ENCODE measurements at places on chromosomes 16 and 17.

DNA sequence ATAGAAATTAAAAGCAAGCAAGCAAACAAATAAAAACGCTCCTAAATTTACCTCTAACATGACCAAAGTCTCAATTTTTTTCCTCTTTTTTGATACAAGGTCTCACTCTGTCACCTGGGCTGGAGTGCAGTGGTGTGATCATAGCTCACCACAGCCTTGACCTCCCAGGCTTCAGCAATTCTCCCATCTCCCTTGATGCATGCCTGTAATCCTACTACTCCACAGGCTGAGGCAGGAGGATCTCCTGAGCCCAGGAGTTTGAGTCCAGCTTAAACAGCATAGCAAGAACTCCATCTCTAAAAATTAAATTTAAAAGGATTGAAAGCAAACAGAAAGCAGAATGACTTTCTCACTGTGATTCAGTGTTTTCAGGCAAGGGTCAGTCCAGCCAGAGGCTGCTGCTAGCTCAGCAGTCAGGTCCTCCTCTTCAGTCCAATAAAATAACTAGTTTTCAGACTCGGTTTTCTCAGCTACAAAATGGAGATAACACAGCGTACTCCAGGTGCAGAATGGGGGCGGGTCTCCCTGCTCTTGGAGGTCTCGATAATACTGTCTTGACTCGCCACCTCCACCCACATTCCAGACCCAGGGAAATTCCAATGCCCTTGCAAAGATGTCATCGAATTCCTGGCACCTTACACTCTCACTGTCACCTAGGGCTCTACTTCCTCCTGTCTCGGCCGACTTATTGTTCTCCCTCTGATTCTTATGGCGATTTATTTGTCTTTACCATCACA, 20.7 kb upstream of the MRTFB start:
- no peak for DNase-seq

DNA sequence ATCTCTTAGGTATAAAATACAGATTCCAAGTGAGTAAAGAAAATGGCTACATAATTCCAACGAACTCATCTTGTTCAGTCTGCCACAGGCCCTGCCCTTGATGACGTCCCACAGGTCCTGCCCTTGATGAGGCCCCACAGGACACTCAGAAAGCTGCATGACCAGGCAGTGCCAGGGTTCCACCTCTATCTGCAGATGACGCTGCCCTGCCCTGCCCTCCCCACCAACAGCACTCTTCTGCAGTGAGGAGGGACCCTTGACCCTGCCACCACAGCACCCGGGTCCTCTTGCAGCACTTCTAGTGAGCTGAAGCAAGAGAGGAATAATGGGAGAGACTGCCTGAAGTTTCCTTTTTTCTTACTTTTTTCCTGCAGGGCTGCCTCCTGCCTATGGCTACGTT, 118.4 kb downstream of the VPS53 start:
- no peak for DNase-seq

DNA sequence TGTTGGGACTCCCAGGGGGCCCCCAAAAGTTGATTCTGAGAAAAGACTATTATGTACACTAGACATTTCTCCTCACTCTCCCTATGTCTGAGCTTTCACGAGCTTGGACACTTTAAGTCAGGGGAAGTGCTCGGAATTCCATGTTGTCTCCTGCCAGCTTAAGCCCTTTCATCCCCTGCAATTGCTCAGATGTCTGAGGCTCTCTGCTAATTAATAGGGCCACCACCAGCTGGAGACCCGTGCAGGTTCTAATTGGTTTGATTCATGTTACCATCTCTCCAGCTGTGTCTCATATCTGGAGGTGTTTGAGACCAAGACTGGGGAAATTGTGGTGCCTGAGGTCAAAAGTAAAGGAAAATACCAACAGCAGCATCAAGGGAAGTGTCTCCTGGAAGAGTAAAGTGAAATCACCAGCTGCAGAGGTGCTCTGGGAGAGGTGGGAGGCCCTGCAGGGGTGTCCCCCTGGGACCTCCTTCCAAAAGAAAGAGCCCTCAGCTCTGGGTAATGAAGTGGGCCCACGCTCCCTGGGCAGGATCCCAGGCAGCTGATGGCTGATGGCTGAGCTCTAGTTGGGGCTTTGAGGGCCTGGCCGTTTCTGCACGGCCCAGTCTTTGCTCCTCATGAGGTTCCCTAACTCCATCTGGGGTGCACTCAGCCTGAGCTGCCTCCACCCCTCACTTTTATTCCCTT, 5.8 kb upstream of the UTS2R start:
- no peak for DNase-seq

DNA sequence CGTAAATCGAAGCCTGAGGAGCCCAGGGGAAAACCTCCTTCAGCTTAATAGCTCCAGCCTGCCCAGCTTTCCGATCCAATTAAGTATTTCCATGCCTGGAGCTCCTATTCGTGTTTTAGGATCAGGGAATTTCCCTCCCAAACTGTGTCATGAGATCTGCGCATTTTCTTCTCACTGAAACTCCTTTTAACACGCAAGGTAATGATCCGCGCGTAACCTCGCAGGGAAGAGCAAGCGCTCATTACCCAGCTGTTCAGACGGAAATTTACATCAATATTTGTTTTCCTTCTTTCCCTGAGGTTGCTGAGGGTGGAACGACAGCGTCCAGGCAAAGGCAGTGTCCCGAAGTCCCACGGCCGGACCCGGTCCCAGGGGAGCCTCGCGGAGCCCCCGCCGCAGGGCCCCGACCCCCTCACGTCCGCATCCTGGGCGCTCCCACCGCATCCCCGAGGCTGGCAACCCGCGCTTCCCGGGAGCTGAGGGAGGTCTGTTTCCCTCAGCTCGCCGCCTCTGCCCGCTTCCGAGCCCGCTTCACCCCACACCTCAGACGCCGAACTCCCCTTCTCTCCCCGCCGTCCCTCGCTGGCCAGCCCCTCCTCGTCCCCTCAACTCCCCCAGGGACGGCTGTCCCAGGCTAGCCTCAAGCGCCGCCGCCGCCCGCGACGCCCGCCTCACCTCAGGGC, 415 bp downstream of the ABCA5 start:
- no peak for DNase-seq

GRCh38 chr16:85459529-85460251, 153.4 kb upstream of the GSE1 start:
- DNase-seq, result no peak

GRCh38 chr16:76963614-76964315, 227.2 kb upstream of the MON1B start:
- DNase-seq, result no peak

GRCh38 chr16:46894036-46894672, 10.0 kb downstream of the GPT2 start:
- peak; percentile 65 for DNase-seq

GRCh38 chr17:44307387-44308186, 814 bp upstream of the RUNDC3A start:
- DNase-seq, result peak; percentile 50

DNA sequence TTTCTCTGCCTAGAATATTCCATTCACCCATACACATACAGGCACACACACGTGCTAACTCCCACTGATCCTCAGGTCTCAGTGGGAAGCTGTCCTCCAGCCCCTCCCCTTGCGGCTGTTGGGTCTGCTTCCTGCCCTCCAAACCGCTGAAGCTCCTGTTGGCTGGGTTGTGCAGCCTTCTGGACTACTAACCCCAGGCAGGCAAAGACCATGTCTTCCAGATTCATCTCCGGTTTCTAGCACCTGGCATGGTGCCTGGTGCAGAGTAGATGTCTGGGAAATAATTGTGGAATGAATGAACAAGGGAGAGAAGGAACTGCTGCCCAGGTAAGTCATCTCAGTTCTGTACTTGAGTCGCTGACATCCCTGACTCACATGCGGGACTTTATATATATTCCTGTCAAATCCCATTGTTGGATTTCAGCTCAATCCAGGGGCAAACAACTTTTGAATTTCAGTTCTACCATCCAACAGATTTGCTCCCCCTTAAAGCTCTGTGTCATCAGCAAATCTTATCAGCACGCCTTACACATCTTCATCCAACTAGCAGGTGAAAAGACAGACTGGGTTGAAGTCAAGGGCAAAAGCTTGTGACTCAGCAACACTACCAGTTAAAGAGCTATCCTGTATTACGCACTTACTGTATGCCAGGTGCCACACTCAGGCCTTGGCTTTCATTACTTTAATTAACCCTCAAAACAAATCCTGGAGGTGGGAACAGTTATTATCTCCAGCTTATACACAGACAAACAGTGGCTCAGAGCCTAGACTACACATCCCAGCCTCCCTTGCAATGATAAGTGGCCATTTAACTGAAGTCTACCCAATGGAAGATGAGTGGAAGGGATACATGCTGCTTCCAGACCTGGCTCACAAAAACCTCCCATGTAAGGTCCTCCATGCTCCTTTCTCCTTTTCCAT, 51.1 kb downstream of the SRCIN1 start:
- DNase-seq, result no peak

GRCh38 chr17:52106638-52107261, 51.8 kb downstream of the CA10 start:
- peak; percentile 53 for DNase-seq

- DNase-seq, result no peak
Observed at GRCh38 chr17:30794372-30794771, 30.1 kb downstream of the CRLF3 start.

DNA sequence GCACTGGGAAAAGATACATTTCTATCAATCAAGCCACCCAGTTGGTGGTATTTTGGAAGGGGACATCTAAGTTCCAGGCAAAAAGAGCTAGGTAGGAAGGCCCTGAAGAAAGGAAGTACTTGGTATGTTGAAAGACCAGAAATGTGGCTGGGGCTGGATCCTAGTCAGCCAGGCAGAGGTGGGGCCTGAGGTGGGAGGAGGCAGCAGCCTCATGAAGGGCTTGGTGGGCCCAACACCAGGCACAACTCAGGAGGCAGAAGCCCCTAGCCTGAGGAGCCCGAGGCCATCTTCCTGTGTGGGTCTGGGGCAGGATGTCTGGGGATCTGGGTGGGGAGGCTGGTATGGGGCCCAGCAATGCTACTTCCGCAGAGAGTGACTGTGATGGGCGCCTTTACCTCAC, 105.9 kb downstream of the SALL1 start:
- no peak for DNase-seq

DNA sequence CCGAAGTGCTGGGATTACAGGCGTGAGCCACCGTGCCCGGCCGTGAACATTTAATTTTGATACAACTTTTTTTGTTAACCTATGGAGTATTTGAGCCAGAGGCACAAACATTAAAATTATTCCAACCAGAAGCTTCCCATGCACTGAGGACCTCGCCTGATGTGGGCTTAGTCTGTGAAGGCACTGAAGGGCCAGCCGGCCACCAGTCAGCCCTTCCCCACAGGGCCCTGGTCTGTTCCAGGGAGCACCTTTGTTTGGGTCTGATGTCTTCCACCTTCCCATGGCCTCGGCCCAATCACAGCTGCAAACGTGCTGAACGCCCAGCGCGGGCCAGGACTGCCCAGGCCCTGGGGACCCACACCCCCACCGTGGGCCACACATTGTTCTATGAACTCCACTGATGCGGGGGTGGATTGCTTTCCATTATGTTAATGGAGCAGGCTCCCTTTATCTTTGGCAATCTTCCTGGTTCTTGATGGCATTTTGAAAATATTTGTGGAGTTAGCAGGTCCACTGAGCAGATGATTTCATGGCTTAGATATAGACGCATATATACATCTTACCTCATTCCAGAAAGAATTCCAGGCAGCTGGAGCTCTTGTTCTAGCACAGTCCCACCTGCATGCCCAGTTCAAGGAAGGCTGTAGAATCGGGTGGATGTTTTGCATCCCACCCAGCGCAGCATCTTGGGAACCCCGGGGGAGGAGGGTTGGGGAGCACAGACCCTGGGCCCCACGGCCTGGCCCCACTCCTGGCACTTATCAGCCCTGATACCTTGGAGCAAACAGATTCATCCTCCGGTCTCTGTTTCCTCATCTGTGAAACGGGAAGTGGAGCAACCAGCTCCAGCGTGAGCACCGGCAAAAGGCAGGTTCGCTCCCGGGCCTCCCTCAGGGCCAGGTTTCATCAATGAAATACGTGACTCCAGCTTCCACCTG, 14.5 kb downstream of the SPIRE2 start:
- no peak for DNase-seq

DNA sequence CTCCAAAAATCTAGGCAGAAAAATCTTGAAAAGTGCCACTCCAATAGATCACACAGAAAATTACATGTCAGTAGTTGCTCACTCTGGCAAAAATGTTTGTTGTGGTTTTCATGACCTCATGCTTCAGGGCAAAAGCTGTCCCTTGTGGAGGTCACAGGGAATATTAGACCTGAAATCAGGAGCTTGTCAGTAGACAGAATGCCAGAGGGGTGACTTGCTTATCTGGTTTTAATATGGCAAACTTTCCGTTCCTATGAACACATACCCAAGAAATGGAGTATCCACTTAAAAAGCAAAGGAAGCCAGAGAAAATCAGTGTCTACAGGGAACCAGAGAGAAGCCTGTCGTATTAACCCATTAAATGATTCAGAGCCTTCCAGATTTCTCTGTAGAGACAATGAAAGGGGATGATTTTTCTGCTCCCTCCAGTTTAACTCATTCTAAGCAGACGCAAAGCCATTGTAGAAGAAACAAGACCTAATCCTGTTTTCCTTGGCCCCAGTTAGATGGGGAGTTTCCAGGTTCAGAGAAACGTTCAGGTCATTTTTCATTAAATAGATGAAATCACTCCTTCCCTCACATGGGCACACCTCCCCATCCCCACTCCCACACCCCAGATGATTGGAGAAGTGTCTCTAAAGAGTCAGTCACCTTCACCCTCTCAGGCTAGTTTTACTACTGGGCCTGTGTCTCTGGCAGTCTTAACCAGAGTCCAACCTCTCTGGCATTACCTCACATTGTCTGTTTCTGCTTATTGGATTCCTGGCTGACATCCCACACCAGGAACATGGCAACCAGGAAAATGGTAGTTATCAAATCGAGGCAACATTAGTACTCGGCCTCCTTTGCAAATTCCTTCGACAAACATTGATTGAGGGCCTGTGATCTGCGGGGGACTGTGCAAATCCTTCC, 6.0 kb downstream of the SOX9 start:
- no peak for DNase-seq

GRCh38 chr17:36856903-36857381, 80.3 kb upstream of the LHX1 start:
- DNase-seq, result no peak
